NCI-H526 treated with DMSO at 0.1 percent for 48 hours (cell line): ENCODE measurements at places on chromosomes 12 and 14.

DNA sequence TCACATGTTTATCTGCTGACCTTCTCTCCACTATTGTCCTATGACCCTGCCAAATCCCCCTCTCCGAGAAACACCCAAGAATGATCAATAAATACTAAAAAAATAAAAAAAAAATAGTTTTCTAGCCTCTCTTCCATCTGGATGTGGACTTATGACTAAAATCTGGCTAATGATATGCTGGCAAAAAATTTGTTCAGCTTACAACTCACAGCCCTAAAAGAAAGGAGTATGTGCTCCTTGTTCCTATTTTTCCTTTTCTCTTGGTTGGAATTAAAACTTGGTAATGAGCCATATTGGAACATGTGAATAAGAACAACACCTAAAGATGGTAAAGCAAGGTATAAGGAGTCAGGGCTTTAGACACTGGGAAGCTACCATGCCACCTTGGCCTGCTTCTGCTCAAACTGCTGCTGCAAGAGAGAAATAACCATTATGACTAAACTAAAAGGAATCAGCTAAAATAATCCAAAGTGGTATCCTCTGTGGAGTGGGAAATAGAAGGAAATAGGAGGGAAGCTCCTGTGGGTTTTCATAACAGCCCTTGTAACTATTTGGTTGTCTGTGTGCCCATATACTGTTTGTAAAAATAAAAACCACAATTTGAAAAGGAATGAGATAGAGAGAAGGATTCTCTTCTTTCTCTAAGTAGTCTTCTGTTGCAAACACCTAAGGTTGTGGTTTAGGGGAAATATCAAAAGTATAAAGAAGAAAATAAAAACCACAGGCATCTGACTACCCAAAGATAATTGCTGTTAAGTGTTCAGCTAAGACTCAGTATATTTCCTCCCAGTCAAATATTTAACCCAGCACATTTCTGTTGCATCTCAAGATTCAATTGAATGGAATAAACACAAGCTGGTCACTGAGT lies 53.8 kb downstream of the SDR9C7 start:
- DNase-seq, result no peak

DNA sequence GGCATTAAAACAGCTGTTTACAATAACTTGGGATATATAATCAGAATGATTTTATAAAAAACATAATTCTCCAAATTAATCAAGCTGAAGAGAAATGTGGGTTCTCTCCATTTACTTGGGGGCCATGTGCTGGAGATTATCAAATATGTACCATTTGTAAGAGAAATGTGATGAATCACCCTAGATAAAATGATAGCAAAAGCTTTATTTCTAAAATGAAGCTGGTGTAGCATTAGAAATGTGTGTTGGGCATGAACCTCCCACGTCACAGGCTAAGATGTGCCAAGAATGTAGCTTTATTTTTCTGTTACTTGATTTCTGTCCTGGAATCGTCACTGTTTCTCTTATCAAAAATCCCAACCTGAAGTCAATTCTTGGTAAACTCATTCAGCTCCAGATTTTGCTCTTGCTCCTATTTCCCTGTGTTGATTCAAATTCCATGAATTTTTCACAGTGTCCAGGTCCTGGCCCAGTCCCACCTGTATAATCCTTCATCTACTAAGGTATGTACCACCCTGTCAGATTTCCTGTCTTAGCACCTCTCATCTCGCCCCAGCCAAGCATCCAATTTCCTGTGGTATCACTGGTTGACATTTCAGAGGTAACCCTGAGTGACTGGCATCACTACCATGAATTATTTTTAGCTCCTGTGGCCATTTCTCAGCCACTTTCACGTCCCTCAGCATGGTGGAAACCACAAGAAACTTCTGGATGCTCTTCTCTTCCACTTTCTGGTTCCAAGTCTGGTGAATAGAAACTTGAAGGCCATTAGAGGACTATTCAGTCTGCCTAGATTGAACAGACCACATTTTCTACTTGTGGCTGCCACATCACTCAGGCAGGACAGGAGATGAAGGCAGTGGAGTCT lies 103.6 kb upstream of the FLRT2 start:
- no peak for DNase-seq

DNA sequence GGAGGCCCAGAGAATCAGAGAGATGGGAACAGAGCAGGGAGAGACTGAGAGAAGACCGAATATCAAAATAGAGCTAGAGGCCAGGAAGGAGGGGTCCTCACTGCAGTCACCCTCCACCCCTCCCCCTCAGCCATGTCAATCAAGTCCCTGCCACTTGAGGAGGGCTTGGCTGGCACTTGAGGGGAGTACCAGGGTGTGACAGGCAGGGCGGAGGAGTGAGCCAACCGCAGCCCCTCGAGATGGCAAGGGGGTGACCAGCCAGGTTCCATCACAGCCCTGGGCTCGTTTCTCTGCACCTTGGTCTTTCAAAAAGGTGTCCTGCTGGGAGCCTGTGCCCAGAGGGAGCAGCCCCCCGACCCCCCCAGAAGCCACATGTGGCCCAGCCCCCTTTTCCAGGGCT lies 4.2 kb downstream of the AQP5 start:
- no peak for DNase-seq

DNA sequence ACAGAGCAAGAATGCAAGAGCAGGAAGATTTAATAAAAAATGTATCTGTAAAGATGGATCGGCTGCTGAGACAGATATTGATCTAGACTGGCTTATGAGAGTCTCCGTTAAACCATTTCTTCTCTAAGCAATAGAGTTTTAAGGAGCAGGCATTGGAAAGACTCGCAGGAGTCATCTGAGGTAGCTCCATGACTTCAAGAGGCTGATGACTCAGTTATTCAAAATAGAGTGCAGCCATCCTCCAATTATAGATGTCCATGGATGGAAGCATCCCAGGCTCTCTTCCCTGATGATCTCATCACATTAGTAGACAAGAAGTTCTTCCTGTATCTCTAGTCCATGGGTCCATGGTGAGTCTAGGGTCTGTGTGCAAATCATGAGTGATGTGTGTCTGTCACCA lies 638.3 kb upstream of the TMEM132C start:
- DNase-seq, result no peak

DNA sequence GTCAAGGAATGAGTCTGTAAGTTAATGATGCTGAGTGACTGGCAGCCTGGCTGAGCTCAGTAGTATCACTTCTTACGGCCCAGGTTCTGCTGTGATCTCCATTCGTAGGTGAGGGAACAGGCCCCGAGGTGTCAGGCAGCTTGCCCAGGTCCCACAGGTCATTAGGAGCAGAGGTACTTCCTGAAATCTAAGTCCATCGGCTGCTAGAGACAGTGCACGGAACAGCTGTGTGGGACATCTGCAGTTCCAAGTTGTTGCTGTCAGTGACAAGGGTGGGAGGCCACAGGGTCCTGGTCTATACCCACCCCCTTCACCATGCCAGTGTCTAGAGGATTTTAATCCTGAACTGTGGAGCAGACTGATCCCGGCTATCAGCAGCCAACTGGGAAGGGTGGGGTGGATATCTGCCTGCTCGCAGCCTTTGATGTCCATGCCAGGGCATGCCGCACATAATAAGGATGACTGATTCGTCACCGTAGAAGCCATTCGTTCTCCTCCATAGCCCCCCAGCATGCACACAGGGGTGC lies 82.3 kb upstream of the RIN3 start:
- DNase-seq, result no peak

DNA sequence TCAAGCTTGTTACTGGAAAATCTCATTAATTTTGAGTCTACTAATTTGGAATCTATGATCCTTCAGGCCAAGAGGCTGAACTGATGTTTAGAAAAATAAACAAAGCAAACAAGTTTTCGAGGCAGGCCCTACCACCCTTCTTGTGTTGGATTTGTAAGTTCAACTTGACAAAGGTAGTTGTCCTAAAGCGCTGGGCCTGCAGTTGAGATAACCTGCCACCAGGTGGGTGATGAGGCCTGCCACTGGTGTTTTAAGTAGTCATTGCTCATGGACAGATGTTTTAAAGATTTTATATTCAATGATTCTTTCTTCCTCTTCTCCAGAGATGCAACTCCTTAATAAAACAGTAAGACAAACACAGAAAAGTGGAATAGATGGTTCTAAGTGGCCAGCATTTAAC lies 19.4 kb downstream of the ACVRL1 start:
- no peak for DNase-seq

- DNase-seq, result no peak
Measured at GRCh38 chr14:100900837-100901390, 2.6 kb downstream of the RTL1 start.

- DNase-seq, result no peak
Measured at GRCh38 chr12:69553628-69554248, 31.5 kb upstream of the CCT2 start.

- no peak for DNase-seq
Measured at GRCh38 chr12:14450479-14450878, 85.0 kb downstream of the ATF7IP start.

- DNase-seq, result no peak
Measured at GRCh38 chr14:71430678-71431376, 501.4 kb upstream of the RGS6 start.

GRCh38 chr14:89842837-89843236 lies 111.7 kb downstream of the EFCAB11 start:
- DNase-seq, result no peak
